ENCODE measurements at places on chromosomes 5 and 9. TPM values are rescaled to one million over a fixed set of nuclear protein-coding genes. Genes with fewer than 3 reads are reported as not detected.

- no peak for DNase-seq
Measured at GRCh38 chr5:177018341-177018740, 4.2 kb upstream of the ZNF346 start.

DNA sequence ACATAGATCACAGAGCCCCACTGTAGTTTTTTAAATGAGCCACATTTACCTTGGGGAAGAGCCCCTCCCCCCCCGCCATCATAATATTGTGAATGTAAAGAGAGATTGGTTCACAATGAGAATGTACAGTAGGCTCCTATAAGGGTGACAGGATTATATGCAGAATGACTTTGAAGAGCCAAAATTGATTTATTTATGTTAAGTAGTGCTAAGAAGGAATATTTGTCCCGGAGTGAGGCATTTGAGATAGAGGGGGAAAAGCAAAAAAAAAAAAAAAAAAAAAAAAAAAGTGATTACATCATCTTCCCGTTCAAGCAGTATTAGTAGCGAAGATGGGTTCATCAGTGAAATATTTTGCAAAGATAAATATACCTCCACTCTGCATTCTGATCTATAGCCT lies 73.9 kb downstream of the PIK3R1 start:
- DNase-seq, result no peak

GRCh38 chr9:96491079-96491879 lies 41.3 kb downstream of the HABP4 start:
- no peak for DNase-seq

- no peak for DNase-seq
Measured at GRCh38 chr9:90271707-90272106, 370.9 kb downstream of the DIRAS2 start.

GRCh38 chr9:105850852-105851500 lies 156.6 kb downstream of the TMEM38B start:
- no peak for DNase-seq

The TAF11L3 gene
- not detected for total RNA-seq
